ENCODE measurements at places on chromosomes 1 and 21.

GRCh38 chr1:197955486-197956394 lies 38.6 kb downstream of the LHX9 start:
- H3K27me3 ChIP-seq, result no peaks in the 10 kb centered on the region
- no peaks in the 10 kb centered on the region for H3K36me3 ChIP-seq
- DNase-seq, result no peak
- no peak overlapping the region for H3K27ac ChIP-seq
- H3K4me1 ChIP-seq, result no peaks in the 10 kb centered on the region

GRCh38 chr1:94329986-94330385 lies 88.2 kb upstream of the ABCD3 start:
- no peak overlapping the region for H3K4me3 ChIP-seq
- no peaks in the 10 kb centered on the region for H3K27me3 ChIP-seq
- H3K36me3 ChIP-seq, result no peaks in the 10 kb centered on the region

- no peaks in the 10 kb centered on the region for H3K36me3 ChIP-seq
- no peaks in the 10 kb centered on the region for H3K27me3 ChIP-seq
- no peaks in the 10 kb centered on the region for H3K4me1 ChIP-seq
Measured at GRCh38 chr1:78142736-78143135, 97.0 kb downstream of the GIPC2 start.

GRCh38 chr1:198649232-198649967 lies 10.6 kb downstream of the PTPRC start:
- H3K4me1 ChIP-seq, result no peaks in the 10 kb centered on the region
- H3K36me3 ChIP-seq, result no peaks in the 10 kb centered on the region
- H3K27ac ChIP-seq, result no peak overlapping the region
- H3K4me3 ChIP-seq, result no peak overlapping the region

DNA sequence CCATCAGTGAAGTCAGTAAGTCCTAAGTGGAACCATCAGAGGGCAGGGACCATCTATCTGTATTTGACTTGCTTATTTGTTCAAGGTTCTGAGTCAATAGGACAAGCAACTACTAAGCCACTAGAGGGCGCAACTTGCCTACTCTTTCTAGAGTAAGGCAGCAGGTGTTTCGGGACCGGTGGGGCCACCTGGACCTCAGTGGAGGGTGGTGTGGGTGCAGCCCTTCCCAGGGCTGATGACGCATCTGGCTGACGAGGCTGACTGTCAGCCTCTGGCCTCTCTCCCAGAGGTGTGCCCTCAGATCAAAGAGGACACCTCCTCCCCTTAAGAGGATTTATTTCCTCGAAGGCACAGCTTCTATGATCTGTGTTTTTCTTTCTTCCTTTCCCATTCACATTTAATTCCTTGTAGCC lies 6.6 kb downstream of the CBR3 start:
- no peak overlapping the region for H3K27ac ChIP-seq
- no peaks in the 10 kb centered on the region for H3K27me3 ChIP-seq

DNA sequence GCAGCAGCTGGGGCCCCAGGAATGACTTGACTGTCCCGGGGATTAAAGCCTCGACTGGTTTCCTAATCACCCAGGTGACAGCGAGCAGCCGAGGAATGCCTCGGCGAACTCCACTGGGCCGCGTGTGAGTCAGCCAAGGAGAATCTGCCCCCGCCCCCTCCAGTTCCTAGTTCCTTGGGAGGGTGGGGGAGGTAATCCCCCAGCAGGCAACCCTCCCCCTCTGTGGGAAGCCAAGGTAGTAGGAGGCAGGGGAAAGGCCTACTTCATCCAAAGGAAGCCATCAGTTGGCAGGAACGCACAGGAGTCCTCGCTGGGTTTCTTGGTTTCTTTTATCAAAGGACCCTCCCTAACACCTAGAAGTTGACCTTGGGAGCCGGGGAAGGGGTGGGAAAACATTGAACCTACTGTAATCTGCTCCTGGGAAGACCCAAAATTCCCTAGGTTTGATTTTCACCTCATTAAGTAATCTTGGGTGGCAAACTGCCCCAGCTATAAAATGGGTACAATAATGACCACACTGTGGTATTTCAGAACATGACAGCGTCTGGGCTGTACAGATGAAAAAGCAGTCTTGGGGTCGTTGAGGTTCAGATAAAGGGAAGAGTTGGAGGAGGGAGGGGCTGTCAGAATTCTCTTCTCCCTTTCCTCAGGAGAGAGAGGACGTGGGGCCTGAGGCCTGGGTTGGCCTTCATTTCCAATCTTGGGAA lies 1.4 kb downstream of the TENT5B start:
- H3K27me3 ChIP-seq, result no peaks in the 10 kb centered on the region
- DNase-seq, result peak; percentile 83
- peaks cover 11% of the 10 kb centered on the region for H3K36me3 ChIP-seq
- H3K4me1 ChIP-seq, result peaks cover 23% of the 10 kb centered on the region
- no peak overlapping the region for H3K27ac ChIP-seq

GRCh38 chr1:63630666-63631065 lies 37.5 kb downstream of the PGM1 start:
- H3K4me1 ChIP-seq, result no peaks in the 10 kb centered on the region
- H3K27me3 ChIP-seq, result no peaks in the 10 kb centered on the region
- H3K36me3 ChIP-seq, result peaks cover 3% of the 10 kb centered on the region
- H3K4me3 ChIP-seq, result no peak overlapping the region
- DNase-seq, result no peak

DNA sequence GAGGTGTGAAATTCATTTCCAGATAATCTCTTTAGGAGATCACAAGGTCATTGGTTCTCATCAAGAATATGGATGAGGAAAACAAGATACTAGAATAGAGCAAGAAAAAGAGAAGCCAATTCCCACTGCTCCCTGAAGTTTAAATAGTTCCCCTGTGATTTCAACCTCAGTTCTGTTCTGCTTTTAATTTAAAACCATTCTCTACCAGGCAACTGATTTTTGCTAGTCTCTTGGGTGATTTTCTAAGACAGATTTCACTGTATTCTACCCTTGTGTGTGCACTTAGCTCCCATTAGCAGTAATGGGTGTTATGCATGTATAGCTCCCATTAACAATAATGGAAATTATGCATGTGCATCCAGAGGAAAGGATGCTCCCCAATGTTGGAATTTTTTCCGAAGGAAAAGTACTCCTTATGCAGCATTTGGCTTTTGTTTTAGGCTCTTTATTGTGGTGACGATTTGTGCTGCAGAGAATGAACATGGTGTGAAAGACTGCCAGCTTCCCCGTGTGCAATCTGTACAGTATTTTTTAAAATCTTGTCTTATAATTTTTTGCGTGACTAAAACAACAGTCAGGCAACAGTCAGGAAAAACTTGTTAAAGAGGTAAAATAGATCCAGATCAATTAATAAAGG lies 144.0 kb upstream of the ZRANB2 start:
- DNase-seq, result no peak
- no peak overlapping the region for H3K27ac ChIP-seq
- no peak overlapping the region for H3K4me3 ChIP-seq
- H3K36me3 ChIP-seq, result no peaks in the 10 kb centered on the region
- H3K4me1 ChIP-seq, result no peaks in the 10 kb centered on the region
- no peaks in the 10 kb centered on the region for H3K27me3 ChIP-seq

DNA sequence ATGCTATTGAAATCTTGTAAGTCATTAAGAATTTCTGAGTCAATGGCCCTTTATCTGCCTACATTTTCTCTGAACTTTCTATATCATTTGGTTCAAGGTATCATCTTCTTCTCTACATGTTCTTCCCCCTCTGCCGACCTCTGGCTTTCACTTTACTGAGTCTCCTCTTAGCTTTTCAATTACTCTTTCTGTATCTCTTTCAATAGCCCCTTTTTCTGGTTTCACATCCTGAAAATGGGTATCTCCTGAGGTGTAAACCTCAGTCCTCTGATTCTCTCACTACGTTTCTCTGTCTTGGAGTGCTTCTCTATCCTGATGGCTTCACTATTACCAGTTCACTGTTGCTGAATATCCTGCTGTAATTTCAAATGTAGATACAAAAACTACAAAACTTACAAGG lies 98.9 kb downstream of the LYST start:
- no peaks in the 10 kb centered on the region for H3K27me3 ChIP-seq
- H3K4me1 ChIP-seq, result no peaks in the 10 kb centered on the region
- DNase-seq, result no peak

GRCh38 chr1:150464422-150464826 lies 22.8 kb upstream of the TARS2 start:
- H3K27ac ChIP-seq, result no peak overlapping the region
- H3K27me3 ChIP-seq, result no peaks in the 10 kb centered on the region
- peak; percentile 41 for DNase-seq
- H3K4me1 ChIP-seq, result no peaks in the 10 kb centered on the region
- H3K4me3 ChIP-seq, result no peak overlapping the region

- H3K27ac ChIP-seq, result no peak overlapping the region
- H3K27me3 ChIP-seq, result no peaks in the 10 kb centered on the region
- no peak for DNase-seq
- H3K4me1 ChIP-seq, result peaks cover 3% of the 10 kb centered on the region
- no peak overlapping the region for H3K4me3 ChIP-seq
Measured at GRCh38 chr1:162905174-162906158, 44.5 kb upstream of the CCDC190 start.

DNA sequence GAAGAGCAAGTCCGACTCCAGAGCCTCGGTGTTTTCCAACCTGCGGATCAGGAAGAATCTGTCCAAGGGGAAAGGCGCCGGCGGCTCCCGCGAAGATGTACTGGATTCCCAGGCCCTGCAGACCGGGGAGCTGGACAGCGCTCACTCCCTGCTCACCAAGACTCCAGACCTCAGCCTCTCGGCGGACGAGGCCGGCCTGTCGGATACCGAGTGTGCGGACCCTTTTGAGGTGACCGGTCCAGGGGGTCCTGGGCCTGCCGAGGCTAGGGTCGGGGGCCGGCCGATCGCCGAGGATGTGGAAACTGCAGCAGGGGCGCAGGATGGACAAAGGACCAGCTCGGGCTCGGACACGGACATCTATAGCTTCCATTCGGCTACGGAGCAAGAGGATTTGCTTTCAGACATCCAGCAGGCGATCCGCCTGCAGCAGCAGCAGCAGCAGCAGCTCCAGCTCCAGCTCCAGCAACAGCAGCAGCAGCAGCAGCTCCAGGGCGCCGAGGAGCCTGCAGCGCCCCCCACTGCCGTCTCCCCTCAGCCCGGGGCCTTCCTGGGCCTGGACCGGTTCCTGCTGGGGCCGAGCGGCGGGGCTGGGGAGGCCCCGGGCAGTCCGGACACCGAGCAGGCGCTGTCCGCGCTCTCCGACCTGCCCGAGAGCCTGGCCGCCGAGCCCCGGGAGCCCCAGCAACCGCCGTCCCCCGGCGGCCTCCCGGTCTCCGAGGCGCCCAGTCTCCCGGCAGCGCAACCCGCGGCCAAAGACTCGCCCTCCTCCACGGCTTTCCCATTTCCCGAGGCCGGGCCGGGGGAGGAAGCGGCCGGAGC lies 827 bp downstream of the FMN2 start:
- no peaks in the 10 kb centered on the region for H3K4me1 ChIP-seq
- peak overlapping the region; percentile 44 for H3K4me3 ChIP-seq
- DNase-seq, result no peak
- peaks cover 12% of the 10 kb centered on the region for H3K27me3 ChIP-seq
- H3K27ac ChIP-seq, result no peak overlapping the region
- no peaks in the 10 kb centered on the region for H3K36me3 ChIP-seq

DNA sequence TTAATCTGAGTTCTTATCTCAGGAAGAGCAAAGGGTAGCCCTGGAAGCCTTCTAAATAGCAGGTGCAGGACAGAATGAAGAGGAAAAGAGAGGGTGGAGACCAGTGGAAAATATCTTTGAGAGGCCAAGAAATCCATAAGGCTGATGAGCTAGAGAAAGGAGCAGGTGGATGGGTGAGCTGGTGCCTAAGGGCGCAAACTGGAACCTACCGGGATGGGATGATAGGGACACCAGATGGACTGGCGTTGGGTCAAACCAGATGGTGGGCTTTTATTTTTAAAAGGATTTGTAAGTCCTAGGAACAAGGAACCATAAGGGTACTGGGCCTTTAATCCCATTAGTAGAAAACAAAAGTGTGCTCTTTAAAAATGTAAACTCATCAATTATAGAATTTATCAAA lies 59.7 kb downstream of the RGL1 start:
- no peaks in the 10 kb centered on the region for H3K27me3 ChIP-seq
- no peak overlapping the region for H3K4me3 ChIP-seq
- DNase-seq, result no peak
- no peaks in the 10 kb centered on the region for H3K4me1 ChIP-seq
- H3K27ac ChIP-seq, result no peak overlapping the region
- H3K36me3 ChIP-seq, result no peaks in the 10 kb centered on the region

GRCh38 chr21:26227130-26227529 lies 56.6 kb upstream of the APP start:
- H3K36me3 ChIP-seq, result no peaks in the 10 kb centered on the region
- no peak overlapping the region for H3K4me3 ChIP-seq
- no peak for DNase-seq
- no peaks in the 10 kb centered on the region for H3K27me3 ChIP-seq
- H3K4me1 ChIP-seq, result no peaks in the 10 kb centered on the region
- no peak overlapping the region for H3K27ac ChIP-seq

GRCh38 chr1:183757061-183757460 lies 47.9 kb upstream of the RGL1 start:
- no peak overlapping the region for H3K27ac ChIP-seq
- H3K4me3 ChIP-seq, result no peak overlapping the region
- no peaks in the 10 kb centered on the region for H3K36me3 ChIP-seq
- no peaks in the 10 kb centered on the region for H3K27me3 ChIP-seq
- no peak for DNase-seq

DNA sequence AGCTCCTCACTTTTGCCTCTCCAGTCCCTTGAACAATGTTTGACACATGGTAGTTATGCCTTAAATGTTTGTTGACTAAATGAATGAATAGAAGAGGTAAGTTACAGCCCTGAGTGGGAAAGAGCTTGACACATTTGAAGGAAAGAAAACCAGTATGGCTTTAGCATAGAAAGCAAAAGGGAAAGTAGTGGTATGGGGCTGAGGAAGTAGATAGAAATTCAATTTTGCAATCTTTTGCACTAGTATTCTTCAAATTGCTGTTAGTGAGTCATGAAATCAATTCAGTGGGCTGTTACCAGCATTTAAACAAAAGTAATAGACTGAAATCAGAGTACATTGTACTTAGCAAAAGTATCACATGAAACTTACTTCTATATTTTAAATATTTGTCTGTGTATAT lies 21.1 kb downstream of the PLA2G4A start:
- H3K27me3 ChIP-seq, result no peaks in the 10 kb centered on the region
- no peak for DNase-seq
- no peaks in the 10 kb centered on the region for H3K36me3 ChIP-seq
- no peak overlapping the region for H3K4me3 ChIP-seq

- H3K36me3 ChIP-seq, result no peaks in the 10 kb centered on the region
- H3K27me3 ChIP-seq, result no peaks in the 10 kb centered on the region
- DNase-seq, result no peak
- H3K27ac ChIP-seq, result no peak overlapping the region
- no peak overlapping the region for H3K4me3 ChIP-seq
- H3K4me1 ChIP-seq, result peaks cover 11% of the 10 kb centered on the region
Measured at GRCh38 chr21:45332415-45332814, 44.7 kb upstream of the POFUT2 start.
